CD4-positive, alpha-beta T cell treated with Interleukin-15 for 4 hours (primary cell): ENCODE measurements at places on chromosomes 6 and 20.

- DNase-seq, result no peak
These were observed 2.6 kb upstream of the WFDC8 start for GRCh38 chr20:45581702-45582101.

DNA sequence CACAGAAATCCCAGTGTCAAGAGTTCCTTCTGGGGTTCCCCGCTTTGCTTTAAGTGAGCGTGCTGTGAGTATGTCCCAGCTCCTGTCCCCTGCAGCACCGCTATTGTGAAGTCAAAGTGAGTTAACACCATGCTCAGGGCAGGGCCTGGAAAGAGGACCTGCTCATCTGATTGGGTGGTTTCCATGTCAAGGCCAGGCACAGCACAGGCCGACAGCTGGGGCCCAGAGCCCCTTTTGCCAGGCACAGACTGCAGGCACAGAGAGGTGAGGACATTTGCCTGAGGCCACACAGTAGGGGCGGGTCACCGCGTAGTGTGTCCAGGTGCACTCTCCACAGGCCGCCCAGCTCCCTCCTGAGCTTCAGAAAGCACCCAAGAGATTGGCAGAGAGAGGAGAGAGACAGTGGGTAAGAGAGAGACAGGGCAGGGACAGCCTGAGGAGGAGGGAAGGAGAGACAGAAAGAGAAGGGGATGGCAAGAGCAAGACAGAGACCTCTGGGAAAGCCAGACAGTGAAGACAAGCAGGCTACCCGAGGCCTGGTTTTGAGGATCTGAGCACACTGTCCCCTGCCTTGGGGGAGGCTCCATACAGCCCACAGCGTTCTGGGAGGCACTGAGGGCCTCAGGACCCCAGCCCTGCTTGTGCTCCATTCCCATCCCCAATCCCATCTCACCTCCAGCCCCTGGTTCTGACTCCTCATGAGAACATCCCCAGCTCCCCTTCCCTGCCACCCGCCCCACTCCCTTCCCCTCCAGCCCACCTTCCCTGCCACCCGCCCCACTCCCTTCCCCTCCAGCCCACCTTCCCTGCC lies 6.5 kb upstream of the BPIFB1 start:
- DNase-seq, result no peak

DNA sequence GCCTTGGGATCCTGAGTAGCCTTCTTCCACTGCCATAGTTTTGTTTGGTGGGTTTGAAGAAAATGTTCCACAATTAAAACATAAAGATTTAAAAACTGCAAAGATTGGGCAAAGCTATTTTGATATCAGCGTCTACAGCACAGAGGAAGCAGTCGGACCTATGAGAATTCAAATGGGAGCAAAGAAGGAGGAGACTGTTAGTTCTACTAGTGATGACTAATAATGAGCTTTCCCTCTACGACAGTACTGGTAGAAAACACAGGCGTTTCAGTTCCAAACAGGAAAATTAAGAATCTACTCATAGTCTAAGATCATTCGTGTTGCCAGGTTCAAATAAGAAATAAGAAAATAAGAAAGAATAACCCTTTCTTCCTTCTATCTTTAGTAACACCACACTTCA lies 121.2 kb downstream of the INSM1 start:
- no peak for DNase-seq

DNA sequence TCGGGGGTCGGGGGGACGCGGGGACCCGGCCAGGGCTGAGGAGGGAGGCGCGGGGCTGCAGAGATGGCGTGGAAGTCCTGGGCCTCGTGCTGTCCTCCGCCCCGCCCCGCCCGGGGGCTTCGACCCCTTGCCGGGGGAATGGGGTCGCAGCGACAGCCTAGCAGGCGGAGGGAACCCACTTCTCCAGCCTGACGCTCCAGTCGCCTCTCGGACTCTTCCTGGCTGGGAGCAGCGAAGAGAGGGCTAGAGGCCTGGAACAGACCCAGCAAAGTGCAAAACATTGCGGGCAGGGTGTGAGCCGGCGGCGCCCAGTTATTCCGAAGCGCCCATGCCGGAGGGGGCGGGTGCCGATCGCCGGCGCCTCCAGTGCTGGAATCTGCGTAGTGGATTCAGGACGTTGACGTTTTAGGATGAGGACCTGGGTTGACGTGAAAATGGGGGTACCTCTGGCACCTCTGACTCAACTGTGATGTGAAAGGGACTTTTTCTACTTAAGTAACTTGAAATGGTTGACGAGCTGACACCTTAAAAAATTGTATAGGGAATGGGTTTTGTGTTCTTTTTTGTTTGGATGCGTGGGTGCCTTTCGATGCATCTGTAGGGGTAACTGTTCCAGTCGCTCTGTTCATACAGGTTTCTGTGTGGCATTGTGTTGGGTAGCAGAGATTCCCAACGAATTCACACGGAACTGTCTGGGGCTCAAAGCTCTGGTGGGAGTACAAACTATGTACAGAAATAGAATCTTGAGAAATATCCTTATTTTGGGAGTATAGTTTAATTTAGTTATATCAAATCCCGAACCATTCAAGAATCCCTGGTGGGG lies 1.4 kb downstream of the SLC35F1 start:
- DNase-seq, result no peak

- DNase-seq, result no peak
These were observed 164.7 kb downstream of the OGFRL1 start for GRCh38 chr6:71453371-71453706.
